ENCODE measurements at places on chromosomes 11 and 22.

GRCh38 chr22:42966497-42966896 is 48.5 kb downstream of the PACSIN2 start:
- DNase-seq = no peak

- DNase-seq = no peak
Observed at GRCh38 chr11:45659818-45660160, 5.6 kb downstream of the CHST1 start.

DNA sequence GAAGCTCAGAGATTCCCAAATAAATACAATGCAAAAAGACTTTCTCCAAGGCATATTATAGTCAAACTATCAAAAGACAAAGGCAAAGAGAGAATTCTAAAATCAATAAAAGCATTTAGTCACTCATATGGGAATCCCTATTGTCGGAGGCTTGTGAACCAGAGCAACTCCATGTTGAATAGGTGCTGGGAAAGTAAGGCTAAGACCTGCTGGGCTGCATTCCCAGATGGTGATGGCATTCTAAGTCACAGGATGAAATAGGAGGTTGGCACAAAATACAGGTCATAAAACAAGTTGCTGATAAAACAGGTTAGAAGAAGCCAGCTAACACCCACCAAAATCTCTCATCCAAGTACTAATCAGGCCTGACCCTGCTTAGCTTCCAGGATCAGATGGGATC is 84.5 kb downstream of the JRKL start:
- DNase-seq = no peak

DNA sequence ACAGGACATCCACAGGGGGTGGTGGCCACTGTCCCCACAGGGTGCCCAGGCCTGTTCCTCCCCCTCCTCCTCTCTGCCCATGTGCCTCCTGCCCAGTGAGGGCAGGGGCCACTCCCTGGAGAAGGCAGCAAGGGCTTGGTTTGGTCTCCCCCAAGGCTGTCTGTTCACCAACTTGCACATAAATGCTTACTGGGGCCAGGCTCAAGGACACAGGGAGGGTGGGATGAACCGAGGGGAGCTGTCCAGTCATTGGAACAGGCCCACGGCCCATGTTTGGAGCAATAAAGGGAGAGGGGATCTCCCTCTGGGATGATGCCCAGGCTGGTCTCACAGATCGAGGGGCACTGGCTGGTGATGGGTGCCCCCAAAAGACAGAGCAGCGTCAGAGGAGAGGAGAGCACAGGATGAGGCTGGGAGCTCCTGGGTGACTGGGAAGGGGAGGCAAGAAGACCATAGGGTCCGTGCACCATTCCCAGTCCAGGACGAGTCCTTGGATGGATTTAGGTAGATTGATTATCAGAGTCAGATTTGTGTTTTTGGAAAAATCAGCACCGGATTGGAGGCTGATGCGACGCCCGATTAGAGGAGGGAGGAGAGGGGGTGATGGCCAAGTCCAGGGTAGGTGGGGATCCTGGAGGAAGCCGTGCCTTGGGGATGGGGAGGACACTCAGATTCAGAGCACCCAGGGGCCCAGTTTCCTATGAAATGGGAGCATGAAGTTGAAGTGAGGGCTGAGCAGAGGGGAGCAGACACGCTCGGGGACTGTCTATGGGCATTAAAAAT is 1.1 kb downstream of the IGLL5 start:
- no peak for DNase-seq

GRCh38 chr22:30795118-30795517 is 100.4 kb downstream of the OSBP2 start:
- DNase-seq = no peak

DNA sequence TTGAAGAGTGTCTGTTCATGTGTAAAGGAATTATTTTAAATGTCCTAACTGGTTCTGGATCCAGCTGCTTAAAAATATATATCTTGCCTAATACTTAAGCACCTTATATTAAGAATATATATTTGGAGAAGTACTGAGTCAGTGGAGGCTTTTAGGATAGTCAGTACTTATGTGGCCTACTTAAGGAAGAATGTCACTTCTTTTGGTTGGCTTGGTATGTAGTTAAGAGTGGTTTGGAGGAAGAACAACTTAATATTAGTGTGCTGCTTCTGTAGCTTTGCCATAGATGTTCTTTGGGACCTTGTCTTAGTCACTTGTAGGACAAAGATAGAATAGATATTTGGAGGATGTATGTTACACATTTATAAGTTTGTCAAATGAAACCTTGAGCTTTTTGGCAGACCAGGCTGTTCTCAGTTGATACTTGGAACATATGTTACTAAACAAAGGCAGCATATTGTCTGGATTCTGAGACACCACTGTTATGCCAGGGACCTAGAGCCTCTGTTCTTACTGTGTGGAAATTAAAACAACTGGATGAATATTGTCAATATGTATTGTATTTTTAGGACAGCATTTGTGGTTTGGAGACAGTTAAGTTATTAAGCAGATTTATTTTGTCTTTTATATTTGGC is 4.9 kb downstream of the HIPK3 start:
- DNase-seq = no peak

DNA sequence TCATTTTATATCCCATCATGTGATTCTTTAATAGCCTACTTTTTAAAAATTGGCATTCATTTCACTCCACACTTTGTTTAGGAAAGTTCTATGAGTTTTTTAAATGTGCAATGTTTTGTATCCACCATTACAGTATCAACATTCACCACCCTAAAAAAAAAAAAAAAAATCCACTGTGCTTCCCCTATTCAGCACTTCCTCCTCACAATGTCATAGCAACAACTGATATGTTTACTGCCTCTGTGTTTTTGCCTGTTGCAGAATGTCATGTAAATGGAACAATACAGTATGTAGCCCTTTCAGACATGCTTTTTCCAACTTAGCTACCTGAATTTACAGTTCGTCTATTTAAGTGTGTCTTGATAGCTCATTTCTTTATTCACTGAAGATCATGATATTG is 754.2 kb downstream of the FAM181B start:
- no peak for DNase-seq

DNA sequence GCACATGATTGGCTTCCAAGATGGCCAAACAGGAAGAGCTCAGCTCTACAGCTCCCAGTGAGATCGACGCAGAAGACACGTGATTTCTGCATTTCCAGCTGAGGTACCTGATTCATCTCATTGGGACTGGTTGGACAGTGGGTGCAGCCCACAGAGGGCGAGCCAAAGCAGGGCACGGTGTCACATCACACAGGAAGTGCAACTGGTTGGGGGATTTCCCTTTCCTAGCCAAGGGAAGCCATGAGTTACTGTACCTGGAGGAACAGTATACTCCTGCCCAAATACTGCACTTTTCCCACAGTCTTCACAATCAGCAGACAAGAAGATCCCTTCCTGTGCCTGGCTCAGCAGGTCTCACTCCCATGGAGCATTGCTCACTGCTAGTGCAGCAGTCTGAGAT is 131.2 kb downstream of the DLG2 start:
- DNase-seq = no peak

DNA sequence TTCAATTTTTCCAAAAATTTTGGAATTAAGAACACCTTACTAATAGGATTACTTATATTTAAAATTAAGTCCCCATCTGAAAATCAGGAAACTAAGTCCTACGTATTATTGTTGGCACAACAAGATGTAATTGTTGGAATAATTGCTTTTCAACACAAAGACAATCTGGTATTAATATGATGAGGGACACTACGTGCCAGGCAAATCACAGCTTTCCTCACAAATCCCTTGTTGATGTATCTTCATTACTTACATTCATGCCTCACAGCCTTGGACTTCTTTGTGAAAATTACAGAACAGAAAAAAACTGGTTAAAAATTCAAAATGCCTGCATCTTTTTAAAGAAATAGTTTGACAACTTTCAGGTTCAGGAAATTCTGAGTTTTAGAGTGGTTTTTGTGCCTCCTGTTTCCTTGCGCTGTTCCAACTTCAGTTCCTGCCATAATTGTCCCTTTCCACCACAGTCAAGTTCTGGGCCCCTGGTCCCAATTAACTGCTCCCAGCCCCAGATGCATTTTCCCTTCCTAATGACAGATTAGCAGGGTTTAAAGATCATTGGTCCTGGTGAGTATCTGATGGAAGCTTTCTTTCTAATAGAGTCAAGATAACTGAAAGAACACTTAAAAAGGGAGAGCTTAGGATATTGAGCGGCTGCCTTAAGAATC is 23.3 kb upstream of the CCDC34 start:
- no peak for DNase-seq

DNA sequence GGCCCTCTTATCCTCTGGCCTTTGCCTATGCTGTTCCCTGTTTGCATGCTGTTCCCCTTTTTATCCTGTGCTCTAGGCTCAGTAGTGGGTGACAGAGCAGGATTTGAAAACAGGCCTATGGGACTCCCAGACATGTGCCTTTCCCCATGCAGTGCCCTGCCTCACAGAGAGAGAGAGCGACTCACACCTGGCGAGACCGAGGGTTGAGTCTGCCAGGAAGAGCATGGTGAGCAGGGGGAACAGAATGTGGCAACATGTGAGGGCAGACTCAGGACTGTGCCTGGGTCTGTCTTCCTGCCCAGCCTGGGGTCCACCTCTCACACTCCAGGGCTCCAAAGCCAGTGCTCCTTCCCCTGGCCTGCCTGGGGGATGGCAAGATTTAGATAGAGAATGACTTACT is 75.0 kb downstream of the NFAM1 start:
- no peak for DNase-seq

DNA sequence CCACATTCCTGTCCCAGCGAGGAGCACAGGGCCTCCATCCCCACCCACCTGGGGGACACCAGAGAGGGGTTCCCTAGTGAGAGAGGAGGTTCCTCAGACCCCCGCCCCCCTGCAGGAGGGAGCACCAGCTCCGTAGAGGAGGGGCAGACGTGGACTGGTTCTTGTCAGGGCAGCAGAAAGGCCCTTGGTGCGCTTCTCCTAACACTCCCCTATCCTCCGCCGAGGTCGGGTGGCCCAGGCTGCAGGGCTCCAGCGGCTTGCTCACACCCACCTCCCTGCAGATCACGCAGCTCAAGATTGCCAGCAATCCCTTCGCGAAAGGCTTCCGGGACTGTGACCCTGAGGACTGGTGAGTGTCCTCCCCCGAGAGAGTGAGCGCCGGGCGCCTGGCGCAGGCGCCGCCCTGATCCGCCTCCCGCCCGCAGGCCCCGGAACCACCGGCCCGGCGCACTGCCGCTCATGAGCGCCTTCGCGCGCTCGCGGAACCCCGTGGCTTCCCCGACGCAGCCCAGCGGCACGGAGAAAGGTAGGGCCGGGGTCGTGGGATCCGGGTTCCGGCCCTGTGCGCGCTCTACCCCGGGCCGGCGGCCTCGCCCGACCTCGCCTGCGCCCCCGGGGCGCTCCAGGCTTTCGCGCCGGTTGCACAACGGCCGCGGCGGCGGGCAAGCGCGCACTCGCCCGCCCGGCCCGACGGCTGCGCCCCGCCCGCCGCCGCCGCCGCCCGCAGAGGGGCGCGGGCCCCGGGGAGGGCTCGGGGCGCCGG is 5.1 kb downstream of the TBX1 start:
- no peak for DNase-seq

DNA sequence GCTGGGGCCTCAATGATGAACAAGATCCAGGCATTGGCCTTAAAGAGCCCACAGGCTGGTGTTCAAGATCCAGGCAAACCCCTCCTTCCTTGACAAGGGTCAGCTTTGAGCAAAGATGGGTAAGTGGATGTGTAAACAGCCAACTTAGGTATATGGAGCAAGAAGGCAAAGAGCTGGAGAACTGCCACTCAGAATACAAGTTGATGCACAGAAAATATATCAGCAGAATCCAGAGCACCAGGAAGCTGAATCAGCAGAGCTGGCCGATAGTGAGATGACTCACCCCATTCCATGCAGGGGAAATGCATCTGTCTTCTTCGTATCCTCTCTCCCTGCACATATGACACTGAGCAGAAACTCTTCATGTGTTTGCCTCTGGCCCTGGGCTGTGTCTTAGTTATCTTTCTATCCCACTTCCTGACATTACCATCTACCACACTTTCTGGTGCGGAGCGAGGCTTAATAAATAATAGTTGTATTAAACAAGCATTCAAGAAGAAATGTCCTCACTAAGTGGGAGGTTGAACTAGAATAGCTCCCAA is 57.8 kb downstream of the ENDOD1 start:
- DNase-seq = no peak

DNA sequence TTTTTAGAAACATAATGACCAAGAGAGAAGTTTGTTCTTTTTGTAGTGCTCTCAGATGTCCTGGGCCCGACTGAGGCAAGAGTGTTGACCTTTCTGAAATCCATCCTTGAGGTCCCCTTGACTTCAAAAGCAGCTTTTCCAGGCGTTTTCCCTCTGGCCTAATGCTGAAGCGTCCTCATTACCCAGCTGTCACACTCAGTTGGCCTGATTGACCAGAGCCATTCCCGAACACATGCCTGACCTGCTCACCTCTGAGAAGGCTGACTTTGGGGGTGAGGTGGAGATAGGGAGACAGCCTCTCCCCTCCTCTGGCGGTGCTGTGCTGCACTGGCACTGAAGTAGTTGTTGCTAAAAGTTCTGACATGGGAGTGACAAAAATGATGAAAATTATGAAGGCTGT is 66.9 kb downstream of the ALX4 start:
- no peak for DNase-seq

DNA sequence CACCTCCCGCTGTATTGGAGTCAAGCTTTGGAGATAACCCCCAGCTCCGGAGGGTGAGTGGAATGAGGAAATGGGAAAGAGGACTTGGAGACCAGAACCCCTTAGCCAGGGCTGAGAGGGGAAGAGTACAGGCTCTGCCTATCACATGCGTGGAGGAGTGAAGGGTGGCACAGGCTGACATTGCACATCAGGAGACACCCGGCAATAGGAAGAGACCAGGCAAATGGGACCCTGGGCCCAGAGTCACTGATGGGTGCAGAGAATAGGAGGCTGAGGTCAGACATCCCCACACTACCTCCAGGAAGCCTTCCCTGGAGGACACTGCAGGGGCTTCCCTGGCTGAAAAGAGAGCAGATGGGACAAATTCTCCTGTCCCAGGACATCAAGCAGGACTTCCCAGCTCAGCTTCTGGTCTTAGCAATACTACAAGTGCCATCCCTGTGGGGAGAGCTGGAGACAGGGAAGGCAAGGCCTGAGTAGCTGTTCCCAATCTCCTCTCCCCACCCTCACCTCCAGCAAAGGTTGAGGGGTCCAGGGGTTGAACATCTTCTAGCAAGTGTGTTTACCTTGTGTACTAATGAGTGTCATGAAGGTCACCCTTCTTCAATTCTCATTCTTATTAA is 160.7 kb downstream of the BUD13 start:
- DNase-seq = no peak

DNA sequence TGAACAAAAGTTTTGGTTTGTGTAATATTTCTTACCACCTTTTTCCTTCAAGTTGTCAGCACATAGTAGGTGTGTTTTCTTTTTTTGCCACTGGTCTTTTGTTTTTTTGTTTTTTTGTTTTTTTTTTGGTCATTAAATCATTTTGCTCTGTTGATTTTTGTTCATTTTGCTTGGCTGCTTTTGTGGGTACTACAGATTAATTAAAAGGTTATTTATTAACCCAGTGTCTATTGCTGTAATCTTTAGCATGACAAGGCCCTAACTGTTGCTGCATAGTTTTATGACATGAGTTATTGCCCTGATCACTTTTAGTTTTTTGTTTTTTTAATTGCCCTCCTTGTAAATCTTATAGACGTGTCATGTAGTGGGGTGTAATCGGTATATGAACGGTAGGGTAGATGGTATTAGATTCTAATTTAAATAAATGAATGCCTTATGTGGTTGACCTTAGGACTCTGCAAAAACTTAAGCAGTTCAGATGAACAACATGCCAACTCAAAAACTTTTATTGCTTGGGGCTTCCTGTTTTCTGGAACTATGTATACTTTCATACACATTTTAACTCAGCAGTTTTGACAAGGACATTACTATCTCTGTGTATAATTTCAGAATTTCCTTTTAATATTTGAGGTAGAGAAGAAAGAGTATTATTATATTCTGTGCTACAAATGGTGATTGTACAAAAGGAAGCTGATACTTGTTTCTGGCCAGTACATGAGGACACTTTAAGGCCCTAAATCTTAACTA is 7.9 kb downstream of the EWSR1 start:
- no peak for DNase-seq
